GM19239 (cell line): ENCODE measurements at places on chromosomes 4 and X.

GRCh38 chrX:4671344-4671743 lies 957.9 kb upstream of the PRKX start:
- DNase-seq = no peak

DNA sequence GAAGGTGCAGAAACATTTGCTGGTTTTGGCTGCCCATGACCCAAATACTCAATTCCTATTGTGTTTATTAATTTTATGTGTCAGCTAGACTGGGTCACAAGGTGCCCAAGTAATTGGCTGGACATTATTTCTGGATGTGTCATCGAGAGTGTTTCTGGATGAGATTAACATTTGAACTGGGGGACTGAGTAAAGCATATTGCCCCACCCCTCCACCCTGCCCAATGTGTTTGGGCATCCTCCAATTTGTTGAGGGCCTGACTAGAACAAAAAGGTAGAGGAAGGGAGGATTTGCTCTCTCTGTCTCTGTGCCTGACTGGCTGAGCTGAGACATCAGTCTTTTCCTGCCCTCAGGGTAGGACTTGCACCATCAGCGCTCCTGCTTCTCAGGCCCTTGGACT lies 29.7 kb upstream of the LCORL start:
- no peak for DNase-seq

- DNase-seq = no peak
Measured at GRCh38 chrX:143757375-143757774, 36.8 kb upstream of the SPANXN2 start.

DNA sequence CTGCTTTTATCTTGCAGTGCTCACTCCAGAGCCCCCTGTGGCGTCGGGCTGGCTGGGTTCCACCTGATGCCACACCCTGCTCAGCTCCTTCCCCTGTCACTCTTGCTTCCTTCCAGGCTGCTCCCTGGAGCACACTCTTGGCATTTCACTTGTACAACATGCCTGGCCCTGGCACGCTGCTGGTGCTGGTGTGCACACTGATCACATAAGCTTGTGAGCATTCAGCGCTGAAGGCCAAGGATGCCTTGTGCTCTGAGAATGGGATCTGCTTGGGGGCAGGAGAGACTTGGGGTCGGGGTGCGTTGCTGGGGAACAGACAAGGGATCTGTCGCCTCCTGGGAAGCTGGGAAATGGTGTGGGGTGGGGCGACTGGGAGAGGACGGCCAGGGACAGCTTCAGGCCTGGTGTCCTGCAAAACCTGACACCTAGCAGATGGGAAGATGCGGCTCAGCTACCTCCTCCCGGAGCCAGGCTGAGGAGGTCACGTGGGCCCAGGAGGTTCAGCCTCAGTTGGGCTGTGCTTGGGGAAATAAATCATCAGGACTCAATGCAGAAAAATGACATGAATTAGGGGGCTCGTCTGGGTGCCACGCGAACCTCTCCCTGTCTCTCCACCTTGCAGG lies 108.5 kb downstream of the PHKA2 start:
- DNase-seq = no peak

DNA sequence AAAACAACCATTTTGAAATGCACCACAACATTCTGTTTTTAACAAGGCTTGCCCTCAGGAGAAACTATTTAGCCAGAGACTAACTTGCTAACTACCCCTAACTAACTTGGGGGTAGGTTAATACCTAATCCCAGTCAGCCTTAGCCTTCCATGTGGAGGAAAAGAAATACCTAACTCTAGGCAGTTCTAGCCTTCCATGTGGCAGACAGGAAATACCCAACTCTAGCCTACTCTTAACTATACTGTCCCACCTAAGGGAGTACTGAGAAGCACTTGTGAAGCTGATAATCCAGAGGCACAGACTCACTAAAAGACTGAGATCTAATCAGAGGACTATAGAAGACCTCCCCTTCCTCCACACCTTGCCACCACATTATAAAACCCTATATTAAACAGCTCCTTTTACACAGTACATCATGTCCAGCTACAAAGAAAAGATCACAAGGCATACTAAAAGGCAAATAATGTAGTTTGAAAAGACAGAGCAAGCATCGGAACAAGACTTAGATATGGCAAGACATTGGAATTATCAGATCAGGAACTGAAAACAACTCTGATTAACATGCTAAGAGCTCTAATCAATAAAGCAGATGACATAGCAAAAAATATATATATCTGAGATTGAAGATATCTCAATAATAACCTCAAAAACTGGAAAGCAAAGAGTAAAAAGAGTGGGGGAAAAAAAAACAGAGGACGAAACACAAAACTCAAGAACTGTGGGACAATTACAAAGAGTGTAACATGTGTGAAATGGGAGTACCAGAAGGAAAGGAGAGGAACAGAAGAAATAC lies 52.2 kb downstream of the FRYL start:
- DNase-seq = no peak

- DNase-seq = no peak
Measured at GRCh38 chrX:40103565-40104323, 6.0 kb upstream of the BCOR start.

GRCh38 chrX:19602866-19603622 lies 87.7 kb upstream of the MAP3K15 start:
- DNase-seq = no peak

- no peak for DNase-seq
Measured at GRCh38 chr4:155822572-155822971, 43.5 kb downstream of the ASIC5 start.

GRCh38 chr4:8101213-8102075 lies 57.2 kb downstream of the ABLIM2 start:
- DNase-seq = no peak

DNA sequence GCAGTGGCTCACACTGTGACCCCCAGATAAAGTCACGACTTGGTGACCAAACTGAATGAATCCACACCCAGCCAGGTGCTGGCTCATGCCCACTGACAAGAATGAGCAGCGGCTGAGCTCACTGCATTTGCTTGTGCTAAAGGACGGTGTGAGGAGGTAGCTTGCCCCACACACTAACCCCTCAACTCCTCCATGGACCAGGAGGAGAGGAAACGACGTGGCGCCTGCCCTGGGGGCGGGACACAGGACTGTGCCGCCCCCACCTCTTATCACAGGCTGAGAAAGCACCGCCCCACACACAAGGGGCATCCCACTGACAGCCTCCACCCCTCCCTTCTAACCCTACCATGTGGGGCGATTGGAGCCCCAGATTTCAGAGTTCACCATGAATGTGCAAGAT lies 43.0 kb downstream of the ZFYVE28 start:
- DNase-seq = no peak

DNA sequence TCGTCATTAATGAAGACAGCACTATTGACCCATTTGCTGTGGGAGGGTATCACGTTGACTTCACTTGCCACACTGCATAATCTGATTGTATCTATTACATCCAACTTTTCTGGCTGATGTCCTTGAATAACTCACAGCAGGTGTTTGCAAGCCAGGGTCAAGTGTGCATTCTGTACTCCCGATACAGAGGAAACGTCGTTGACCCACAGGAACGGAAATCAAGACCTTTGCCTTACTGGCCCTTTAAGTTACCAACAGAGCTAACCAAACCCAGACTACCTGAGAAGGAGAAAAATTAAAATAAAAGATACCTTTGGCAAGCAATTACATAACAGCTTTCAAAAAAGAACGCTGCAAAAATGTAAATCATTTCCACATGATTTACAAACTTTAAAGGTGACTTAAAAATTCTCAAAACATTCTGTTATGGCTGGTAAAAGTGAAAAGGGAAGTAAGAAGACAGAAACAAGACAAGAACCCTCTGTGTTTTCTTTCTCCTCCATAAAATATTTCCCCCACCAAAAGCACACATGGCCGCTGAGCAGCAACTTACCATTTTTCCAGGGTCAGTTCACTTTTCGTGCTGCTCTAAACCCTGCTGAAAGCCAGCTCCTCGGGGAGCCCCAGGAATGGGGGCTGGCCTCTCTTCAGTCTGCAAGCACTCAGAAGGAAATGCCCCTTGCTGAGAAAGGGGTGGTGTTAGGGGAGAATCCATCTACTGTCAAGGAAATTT lies 6.5 kb upstream of the SHISA3 start:
- DNase-seq = no peak

DNA sequence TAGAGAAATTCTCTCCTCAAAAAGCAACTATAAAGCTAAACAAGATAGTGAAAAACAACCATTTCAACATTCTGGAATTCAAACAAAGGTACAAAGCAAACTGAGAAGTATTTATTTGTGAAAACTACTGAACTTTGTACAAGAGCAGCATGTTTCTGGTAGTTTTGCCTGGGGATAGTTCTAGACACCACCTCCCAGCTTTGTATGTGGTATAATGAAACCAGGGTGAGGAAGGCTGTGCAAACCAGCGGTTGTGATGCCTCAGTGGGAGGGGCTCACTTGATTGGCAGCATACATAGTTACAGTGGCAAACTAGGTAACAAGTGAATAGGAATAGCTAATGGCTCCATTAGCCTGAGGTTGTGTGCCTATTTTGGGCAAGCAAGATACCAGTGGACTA lies 18.6 kb upstream of the FRMD7 start:
- DNase-seq = no peak

DNA sequence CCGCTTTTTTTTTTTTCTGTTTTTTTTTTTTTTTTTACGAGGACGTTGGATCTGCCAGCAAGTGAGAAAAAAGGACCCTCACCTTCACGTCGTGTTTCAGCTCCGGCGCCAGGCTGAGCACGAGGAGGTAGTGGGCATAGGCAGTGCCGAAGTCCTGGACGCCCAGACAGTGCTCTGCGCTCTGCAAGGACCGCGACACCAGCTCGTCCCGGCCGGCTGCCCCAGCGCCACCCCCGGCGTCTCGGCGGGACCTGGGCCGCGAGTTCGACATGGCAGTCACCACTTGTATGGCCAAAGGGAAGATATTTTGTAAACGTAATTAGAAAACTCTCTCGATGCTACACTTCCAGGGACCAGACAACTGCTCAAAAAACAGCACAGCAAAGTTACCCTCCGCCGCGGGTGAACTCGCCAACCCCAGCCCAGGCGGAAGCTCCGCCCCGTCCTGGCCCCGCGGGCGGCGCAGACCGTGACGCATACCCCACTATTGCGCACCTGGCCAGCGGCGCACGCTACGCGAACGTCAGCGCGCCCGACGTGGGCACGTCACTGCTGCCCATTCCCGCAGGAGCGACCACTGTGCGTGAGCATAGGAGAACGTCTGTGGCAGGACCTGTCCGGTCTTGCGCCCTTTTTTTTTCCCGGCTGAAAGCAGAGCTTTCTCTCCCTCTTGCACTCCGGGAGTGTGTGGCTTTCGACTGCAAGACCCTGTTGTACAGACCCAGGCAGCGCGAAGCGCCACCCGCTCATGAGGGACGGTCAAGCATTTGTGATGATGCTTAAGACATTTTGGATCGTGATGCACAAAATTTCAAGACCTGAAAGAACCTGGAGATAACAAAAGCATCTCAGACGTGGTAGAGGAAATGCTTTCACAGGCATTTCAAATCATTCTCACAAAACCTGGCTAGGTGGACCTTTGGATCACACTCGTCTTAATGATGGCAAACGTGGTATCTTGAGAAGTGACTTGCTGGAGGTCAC lies at the start of gene PRMT9:
PRMT9 (minus strand) TSS at position 447 of the 984 bp plus-strand sequence; CDS start at position 271, 176 bp downstream.
- peak; percentile 85 for DNase-seq

GRCh38 chr4:135120195-135120594 lies 918.6 kb upstream of the PABPC4L start:
- no peak for DNase-seq

DNA sequence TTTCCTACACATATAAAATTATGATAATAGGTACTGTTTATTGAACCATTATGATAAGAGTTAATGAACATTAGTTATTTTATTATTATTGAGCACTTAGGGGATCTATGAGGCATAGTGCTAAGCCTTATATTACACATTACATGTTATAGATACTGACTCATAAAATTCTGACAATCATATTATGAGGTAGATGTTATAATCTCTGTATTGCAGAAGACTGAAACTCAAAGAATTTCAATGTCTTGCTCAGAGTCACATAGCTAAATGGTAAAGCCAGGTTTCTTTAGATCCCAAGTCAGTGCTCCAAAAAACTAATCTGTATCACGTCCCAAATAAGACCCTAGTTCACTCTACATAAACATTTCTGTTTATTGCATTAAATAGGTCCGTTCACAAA lies 207.2 kb upstream of the CNKSR2 start:
- no peak for DNase-seq

GRCh38 chrX:150767475-150768131 lies 74.4 kb downstream of the MTMR1 start:
- no peak for DNase-seq

- no peak for DNase-seq
Measured at GRCh38 chr4:36290641-36291040, 9.2 kb downstream of the DTHD1 start.

DNA sequence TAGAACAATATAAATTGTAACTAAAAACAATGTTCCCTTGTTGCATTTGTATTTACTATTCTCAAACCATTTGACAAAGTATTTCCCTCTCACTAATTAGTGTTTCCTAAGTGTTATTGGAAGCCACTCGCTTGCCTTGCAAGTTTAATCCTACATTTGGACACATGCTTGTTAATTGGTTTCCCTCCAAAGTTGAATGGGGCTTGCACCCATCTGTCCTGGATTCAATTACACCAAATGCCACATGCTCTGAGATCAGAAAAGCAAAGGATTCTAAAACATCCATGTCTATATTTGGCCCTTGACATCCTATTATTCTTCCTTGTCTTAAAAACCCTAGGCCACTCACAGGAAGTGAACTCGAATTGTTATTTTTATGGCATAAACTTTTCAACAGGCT lies 146.6 kb downstream of the AMELX start:
- DNase-seq = no peak

- no peak for DNase-seq
Measured at GRCh38 chrX:10025742-10026493, 58.8 kb downstream of the CLDN34 start.

- DNase-seq = no peak
Measured at GRCh38 chrX:148214786-148215185, 233.6 kb downstream of the FMR1NB start.

DNA sequence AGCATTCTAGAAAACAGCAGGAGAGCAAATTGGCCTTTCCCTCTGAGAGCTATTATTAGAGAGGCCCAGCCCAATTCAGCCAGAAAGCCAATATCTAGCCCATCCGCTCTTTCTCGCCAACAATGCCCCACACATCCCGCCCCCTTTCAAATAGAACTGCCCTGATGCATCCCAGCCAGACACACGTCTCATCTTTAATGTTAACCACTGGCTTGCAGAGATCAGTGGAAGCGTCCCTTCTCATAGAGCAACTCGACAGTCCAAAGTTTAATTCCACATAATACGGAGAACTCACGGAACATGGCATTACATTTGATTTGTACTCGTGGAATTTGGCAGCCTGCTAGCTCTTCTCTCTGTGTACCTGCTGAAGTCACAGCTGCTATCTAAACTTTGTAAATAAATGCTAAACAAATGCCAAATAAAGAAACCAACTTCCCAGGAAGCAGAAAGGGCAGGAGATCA lies 304.4 kb downstream of the DHX15 start:
- DNase-seq = no peak

- no peak for DNase-seq
Measured at GRCh38 chrX:104450316-104450715, 115.7 kb upstream of the IL1RAPL2 start.
